NCI-H1417 treated with DMSO at 0.1 percent for 48 hours (cell line): ENCODE measurements at places on chromosomes 5 and 9.

GRCh38 chr5:126360467-126360866 lies 62.7 kb upstream of the GRAMD2B start:
- no peak for DNase-seq

DNA sequence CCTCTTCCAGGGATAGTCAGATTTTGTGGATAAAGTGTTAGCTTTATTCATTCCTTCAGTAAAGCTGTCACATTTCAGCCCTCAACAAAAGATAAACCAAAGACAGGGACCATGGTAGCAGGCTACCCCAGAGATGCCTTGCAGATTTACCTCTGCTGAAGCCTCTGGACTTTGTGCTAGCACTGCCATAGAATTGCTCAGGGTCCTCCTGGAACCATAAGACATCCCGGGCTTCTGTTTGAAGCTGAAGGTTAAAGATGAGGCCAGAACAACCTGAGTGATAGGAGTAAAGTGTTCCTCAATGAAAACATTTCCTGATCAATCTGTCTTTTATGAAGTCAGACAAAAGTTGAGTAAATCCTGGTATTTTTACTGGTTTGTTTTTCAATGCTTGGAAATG lies 57.5 kb upstream of the ARL15 start:
- no peak for DNase-seq

DNA sequence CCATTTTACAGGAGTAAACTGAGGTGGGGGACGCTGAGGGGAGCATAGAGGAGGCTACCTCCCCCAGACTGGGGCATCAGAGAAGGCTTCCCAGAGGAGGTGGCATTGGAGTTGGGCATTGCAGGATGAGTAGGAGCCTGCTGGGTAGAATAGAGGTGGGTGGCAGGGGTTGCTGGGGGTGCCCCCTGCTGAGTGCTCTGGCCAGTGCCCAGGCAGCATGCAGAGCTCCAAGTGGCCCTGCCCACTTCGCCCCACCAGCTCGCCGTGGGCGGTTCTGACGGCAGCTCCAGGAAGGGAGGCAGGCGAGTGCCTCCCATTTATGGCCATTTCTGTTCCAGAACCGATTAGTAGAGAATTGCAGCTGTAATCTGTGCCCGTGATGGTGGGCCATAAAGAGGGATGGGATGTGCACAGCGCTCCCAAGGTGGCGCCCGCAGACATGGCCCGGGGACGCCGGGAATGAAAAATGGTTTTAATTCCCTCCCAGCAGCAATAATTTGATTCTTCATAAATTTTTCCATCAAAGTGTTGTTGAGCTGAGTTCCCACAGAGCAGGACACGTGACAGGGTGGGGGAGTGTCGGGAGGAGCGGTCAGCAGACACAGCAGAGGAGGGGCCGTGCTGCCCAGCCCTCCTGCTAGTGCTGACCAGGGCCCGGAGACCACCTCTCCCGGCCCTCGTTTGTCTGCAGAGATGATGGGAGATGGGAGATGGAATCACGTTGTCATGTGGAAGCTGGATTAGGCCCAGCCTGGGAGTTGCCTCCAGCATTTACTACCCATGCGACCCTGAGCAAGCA lies 75.5 kb downstream of the LMX1B start:
- DNase-seq = no peak

DNA sequence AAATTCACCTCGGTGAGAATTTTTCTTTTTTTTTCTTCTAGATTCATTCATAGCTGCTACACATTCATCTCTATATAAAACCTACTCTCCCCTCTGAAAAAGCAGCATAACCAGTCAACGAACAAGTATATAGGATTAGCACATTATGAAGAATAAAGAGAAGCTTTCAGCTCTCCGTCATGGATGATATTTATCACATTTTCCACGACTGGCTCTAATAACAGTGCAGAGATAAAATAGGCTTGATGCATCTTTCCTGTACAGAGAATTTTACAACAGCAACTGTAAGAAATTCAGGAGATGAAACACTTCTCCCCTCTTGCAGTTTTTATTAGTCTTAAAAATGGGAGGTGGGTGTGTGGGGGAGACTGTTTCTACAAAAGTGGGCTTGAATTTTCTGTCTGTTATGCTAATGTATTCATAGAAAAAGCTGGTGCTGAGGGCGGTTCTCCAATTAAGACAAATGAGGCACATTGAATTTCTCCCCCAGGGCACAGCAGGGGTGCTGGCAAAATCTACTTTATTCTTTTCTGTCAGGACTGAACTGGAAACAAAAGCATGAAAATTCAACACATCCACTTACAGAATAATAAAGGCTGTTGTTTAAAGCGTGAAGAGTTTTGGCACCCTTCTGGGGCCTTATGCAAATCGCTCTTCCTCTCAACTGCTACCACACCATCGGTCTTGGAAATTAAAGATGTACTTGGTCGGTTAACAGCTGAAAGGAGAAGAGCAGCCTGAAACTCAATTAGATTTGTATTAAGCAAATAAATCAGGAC lies 233.9 kb upstream of the ZNF608 start:
- DNase-seq = peak; percentile 33
